ENCODE measurements at places on chromosomes 7 and 10.

GRCh38 chr10:38038107-38038931, 27.8 kb downstream of the ZNF33A start:
- no peak overlapping the region for H3K4me3 ChIP-seq
- peaks cover 85% of the 10 kb centered on the region for H3K36me3 ChIP-seq
- peak; percentile 27 for DNase-seq
- H3K27me3 ChIP-seq = no peaks in the 10 kb centered on the region
- no peak overlapping the region for H3K27ac ChIP-seq
- H3K4me1 ChIP-seq = no peaks in the 10 kb centered on the region

DNA sequence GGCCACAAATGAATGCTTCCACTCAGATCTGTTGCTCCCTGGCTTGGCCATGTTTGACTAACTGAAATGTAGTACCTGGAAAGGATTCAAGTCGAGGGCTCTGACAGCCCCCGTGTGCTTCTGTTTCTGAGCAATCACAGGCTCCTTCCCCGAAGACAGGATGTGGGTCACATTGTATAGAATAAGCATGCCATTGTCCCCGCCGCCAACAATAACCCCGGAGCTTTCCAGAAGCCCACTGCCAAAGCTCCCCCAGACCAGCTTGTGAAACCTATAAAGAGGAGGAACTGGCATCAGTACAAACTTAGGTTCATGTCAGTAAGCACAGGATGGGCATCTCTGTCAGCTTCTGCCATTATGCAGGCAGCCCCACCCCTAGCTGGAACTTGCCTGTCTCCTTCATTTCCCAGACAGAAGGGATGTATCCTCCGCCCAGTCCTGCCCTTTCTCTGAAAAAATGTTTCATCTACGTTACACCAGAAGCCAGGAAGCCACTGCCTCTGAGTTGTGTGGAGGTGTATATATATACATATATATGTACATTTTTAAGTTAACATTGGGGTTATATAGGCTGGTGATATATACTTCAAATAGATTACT, 10.3 kb downstream of the SEC31B start:
- no peak overlapping the region for H3K4me3 ChIP-seq
- no peaks in the 10 kb centered on the region for H3K27me3 ChIP-seq
- peaks cover 6% of the 10 kb centered on the region for H3K4me1 ChIP-seq
- DNase-seq = no peak

GRCh38 chr10:65550761-65551160, 1375.1 kb upstream of the LRRTM3 start:
- no peaks in the 10 kb centered on the region for H3K27me3 ChIP-seq
- DNase-seq = no peak
- H3K4me3 ChIP-seq = no peak overlapping the region
- no peaks in the 10 kb centered on the region for H3K4me1 ChIP-seq
- H3K36me3 ChIP-seq = no peaks in the 10 kb centered on the region

DNA sequence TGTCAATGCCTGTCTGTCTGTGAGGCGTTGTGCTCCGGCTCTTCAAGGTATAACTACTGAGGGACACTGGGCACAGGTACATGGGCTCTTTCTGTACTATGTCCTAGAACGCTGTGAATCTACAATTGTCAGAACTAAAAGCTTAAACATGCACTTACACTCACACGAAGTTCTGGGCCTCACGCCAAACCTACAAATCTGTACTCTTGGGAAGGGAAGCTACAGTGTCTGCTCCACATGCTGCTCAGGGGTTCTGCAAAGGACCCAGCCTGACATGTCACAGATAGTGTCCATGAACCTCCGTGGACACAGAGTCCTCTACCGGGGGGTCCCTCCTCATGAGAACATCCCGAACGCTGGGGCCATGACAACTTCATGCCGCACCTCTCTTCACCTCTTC, 268.7 kb downstream of the WDR37 start:
- no peak overlapping the region for H3K4me3 ChIP-seq
- no peaks in the 10 kb centered on the region for H3K36me3 ChIP-seq
- peaks cover 10% of the 10 kb centered on the region for H3K27me3 ChIP-seq
- no peaks in the 10 kb centered on the region for H3K4me1 ChIP-seq
- no peak overlapping the region for H3K27ac ChIP-seq

- H3K4me3 ChIP-seq = no peak overlapping the region
- DNase-seq = no peak
- no peaks in the 10 kb centered on the region for H3K36me3 ChIP-seq
- H3K27me3 ChIP-seq = peaks cover 9% of the 10 kb centered on the region
- no peak overlapping the region for H3K27ac ChIP-seq
- no peaks in the 10 kb centered on the region for H3K4me1 ChIP-seq
Observed at GRCh38 chr7:134368851-134369544, 52.3 kb upstream of the SLC35B4 start.

DNA sequence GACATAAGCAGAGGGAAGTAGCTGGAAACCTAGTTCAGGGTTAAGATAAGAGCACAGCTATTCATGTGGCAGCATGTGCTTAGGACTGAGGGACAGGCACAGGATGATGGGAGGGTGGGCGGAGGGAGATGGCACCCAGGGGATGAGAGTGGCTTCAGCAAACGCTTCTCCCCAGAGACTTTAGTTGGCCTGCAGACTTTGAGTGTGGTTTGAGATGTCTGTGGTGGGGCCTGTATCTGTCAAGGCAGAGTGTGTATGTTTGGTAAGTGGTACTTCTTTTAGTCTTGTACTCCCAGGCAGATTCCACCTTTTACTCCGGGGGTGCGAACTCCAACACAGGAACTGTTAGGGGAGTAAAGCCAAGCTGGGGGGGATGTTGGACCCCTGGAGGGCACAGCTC, 88.9 kb downstream of the WDFY4 start:
- no peak overlapping the region for H3K27ac ChIP-seq
- no peaks in the 10 kb centered on the region for H3K4me1 ChIP-seq
- no peak overlapping the region for H3K4me3 ChIP-seq
- no peak for DNase-seq
- H3K36me3 ChIP-seq = peaks cover 23% of the 10 kb centered on the region
- H3K27me3 ChIP-seq = no peaks in the 10 kb centered on the region

- peak; percentile 61 for DNase-seq
- H3K4me3 ChIP-seq = peak overlapping the region; percentile 53
- H3K27me3 ChIP-seq = no peaks in the 10 kb centered on the region
- H3K4me1 ChIP-seq = peaks cover 65% of the 10 kb centered on the region
- H3K36me3 ChIP-seq = no peaks in the 10 kb centered on the region
Observed at GRCh38 chr10:132574783-132575319, 37.3 kb downstream of the INPP5A start.

GRCh38 chr7:99121496-99122021, 22.3 kb downstream of the SMURF1 start:
- no peak for DNase-seq
- H3K4me3 ChIP-seq = no peak overlapping the region
- H3K27ac ChIP-seq = no peak overlapping the region
- no peaks in the 10 kb centered on the region for H3K27me3 ChIP-seq
- H3K36me3 ChIP-seq = no peaks in the 10 kb centered on the region

DNA sequence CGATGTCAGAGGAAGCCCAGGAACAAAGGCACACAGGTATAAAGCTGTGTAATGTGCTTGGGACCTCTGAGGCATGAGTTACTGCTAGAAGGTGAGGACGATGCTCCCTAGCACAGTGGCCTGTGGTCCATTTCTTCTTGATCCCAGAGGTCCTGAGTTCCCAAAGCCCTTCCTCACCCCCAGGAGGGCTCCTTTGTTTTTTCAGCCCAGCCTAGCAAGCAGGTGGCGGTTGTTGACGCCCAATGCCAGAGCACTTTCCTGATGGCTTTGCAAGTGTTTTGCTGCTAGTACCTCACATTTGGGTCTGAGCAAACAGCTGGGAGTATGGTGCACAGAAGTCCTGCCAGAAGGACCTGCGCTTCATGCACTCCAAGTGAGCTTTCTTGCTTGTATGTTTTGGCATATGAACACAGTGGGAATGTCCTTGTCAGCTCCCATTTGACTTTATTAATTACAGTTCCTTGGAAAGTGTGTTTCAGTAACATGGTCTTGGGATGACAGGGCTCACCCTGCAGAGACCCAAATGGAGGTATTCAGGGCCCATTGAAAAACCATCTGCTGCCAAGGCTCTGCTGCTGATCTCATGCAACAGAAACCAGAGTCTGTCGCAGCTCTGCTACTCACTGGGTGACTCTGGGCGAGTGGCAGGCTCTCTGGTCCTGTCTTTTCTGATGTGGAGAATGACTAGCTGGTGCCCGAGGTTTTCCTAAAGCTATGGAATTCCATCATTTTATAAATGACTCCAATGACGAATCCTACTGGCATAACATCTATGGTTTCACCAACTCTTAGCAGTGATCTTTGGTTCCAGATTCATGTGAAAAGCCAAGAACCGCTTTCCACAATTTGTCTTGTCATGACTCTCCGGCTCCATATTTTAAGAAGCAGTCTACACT, 134.9 kb downstream of the ARID5B start:
- no peak for DNase-seq
- no peak overlapping the region for H3K4me3 ChIP-seq
- H3K27ac ChIP-seq = no peak overlapping the region
- H3K36me3 ChIP-seq = no peaks in the 10 kb centered on the region
- H3K4me1 ChIP-seq = peaks cover 32% of the 10 kb centered on the region

GRCh38 chr7:5591278-5591874, 167.7 kb upstream of the TNRC18 start:
- DNase-seq = peak; percentile 83
- no peaks in the 10 kb centered on the region for H3K27me3 ChIP-seq
- no peak overlapping the region for H3K4me3 ChIP-seq
- H3K36me3 ChIP-seq = no peaks in the 10 kb centered on the region

GRCh38 chr7:93551063-93551895, 23.2 kb downstream of the CALCR start:
- no peaks in the 10 kb centered on the region for H3K27me3 ChIP-seq
- DNase-seq = peak; percentile 70
- no peaks in the 10 kb centered on the region for H3K4me1 ChIP-seq
- no peaks in the 10 kb centered on the region for H3K36me3 ChIP-seq
- H3K27ac ChIP-seq = no peak overlapping the region

DNA sequence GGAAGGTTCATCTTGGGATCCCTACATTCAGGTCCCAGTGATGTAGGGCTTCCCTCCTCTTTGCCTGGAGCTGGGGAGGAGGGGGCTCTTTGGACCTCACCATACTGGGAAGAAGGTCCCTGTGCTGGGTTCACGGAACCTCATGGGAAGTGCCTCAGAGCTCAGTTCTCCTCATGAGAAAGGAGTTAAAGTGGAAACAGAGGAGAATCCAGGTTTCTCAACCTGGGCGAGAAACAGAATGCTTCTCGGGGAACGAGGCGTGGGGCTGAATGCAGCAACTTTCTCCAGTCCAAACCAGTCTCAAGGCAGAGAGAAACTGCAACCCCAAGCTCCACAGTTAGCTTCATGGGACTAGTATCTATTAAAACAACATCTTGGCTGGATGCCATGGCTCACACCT, 382.7 kb upstream of the FOXK1 start:
- no peak overlapping the region for H3K4me3 ChIP-seq
- no peaks in the 10 kb centered on the region for H3K4me1 ChIP-seq
- H3K36me3 ChIP-seq = no peaks in the 10 kb centered on the region
- DNase-seq = no peak
- H3K27me3 ChIP-seq = no peaks in the 10 kb centered on the region

- H3K4me1 ChIP-seq = no peaks in the 10 kb centered on the region
- no peak overlapping the region for H3K27ac ChIP-seq
- H3K4me3 ChIP-seq = no peak overlapping the region
- no peaks in the 10 kb centered on the region for H3K36me3 ChIP-seq
- no peak for DNase-seq
- H3K27me3 ChIP-seq = no peaks in the 10 kb centered on the region
Observed at GRCh38 chr7:146443102-146443501, 326.5 kb downstream of the CNTNAP2 start.

DNA sequence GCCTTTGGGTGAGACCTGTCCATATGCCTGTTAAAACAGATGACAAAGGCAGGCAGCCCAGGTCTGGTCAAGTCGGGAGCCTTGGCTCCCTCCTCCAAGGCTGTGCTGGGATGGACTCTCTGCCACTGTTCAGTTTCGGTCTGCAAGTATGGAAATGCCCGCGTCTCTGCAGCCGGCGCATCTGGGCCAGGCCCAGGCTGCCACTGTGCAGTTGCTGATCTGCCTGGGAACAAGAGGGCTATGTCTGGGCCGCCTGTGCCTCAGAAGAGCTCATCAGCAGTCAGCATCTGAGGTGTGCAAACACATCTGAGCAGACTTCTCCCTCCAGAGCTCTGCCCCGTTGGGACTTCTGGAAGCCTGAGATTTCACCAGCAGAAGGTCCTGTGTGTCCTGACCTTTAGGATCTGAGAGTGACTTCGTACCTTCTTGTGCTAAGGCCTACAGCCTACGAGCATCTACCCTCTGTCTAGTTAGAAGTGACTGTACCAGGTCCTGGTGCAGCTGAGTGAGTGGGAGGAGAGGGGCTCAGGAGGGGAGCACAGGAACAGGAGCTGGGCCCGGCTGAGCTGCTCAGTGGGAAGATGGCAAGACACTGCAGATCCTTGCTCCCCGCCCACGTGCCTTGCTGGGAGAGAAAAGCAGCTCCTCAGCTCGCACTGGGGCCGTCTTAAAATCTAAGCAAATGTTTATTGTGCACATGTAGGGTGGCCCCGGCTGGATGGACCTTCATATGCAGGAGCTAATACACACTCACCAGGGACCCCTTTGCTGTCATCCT, 50.9 kb downstream of the DOCK1 start:
- no peak overlapping the region for H3K27ac ChIP-seq
- no peaks in the 10 kb centered on the region for H3K36me3 ChIP-seq
- no peaks in the 10 kb centered on the region for H3K27me3 ChIP-seq
- peaks cover 5% of the 10 kb centered on the region for H3K4me1 ChIP-seq
- no peak overlapping the region for H3K4me3 ChIP-seq

DNA sequence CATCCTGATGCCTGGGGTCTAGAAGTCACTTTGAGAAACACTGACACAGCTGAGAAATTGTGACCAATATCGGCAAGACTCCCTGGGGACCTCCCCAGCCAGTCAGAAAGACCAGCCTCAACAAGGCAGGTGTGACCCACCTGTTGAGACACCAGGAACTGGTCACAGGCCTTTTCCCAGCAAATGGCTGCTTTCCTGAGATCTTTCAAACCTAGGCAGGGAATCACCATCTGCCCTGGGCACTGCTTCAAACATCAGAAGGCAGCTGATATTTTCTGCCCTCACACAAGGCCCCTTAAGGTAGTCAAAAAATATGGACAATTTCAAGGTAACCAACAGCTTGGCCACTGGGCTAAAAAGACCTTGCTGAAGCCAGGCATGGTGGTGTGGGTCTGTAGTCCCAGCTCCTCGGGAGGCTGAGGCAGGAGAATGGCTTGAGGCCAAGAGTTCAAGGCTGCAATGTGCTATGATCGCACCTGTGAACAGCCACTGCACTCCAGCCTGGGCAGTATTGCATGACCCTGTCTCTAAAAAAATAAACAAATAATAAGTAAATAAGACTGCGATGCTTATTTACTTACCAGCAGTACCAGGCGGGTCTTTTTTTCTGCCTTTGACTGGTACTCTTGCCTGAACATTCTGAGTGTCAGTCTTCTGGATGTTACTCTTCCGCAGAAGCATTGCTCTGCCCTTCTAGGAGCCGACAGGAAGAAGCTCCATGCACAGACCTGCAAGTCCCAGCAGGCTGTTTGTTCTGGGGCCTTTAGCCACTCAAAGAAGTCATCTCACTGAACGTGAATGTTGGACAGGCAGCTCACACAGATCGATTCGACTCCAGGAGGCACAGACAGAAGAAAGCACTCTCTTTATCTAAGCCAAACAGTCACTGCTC, 59.7 kb downstream of the SORBS1 start:
- no peak overlapping the region for H3K4me3 ChIP-seq
- H3K27me3 ChIP-seq = no peaks in the 10 kb centered on the region
- no peak overlapping the region for H3K27ac ChIP-seq
- DNase-seq = no peak
- no peaks in the 10 kb centered on the region for H3K36me3 ChIP-seq

All from common myeloid progenitor, CD34-positive (primary cell).